Right lung (tissue), 10 donors: ENCODE measurements at places on chromosomes 6 and 20.

DNA sequence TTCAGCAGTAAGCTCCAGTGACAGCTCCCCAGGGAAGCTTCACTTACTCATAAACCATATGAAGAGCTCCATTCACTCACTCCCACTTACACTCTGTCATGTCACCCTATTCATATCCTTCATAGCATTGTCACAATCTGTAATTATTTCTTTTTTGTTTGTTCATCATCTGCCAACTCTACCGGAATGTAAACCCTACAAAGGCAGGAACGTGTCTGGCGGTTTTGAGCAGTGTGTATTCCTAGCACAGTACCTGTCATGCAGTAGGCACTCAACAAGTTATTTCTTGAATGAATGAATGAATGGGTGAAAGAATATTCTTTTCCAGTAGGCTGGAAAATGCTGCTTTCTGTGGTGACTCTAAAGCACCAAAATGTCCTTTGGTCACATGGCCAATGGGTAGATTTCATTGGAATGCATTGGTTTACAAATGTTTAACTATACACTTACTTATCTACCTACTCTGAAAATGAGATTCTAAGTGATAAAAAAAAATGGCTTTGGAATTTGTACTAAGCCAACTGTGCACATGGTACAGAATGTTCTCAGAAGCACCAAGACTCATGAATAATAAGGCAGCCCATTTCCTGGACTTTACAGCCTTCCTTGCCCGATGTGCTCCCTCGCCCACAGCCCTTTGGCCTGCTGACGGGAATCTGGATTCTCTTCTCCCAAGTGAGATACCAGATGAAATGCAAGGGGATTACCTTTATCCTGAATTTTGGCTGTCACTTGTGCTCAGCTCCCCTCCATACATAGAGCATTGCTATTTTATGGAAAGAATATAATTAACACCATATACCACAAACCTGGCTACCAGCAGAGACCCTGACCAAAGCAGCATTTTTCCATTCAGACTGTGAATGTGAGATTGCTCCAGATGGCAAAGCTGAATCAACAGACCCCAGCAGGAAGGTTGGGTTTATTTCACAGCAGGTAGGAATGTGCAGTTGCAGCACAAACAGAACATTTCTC, 273.3 kb downstream of the ALDH8A1 start:
- no peak for DNase-seq

DNA sequence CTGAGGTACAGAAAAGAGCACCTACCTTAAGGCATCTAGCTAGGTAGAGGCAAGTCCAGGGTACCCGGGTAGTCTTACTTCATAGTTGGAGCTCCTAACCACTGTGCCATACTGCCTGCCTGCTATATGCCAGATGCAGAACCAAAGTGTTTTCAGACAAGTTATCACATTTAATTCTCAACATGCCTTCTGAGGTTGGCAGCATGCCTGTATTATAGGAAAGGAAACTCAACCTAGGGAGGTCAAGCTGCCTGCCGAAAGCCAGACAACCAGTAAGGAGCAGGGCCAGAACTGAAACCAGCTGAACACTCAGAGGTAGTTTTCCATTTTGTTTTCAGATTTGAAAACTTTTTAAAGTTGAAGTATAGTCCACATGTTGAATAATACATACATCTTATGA, 5.4 kb downstream of the CTNNBL1 start:
- no peak for DNase-seq

GRCh38 chr6:138446821-138447220, 42.8 kb downstream of the HEBP2 start:
- DNase-seq: no peak

- DNase-seq: no peak
These were observed 137.8 kb downstream of the CEBPB start for GRCh38 chr20:50328222-50328979.

DNA sequence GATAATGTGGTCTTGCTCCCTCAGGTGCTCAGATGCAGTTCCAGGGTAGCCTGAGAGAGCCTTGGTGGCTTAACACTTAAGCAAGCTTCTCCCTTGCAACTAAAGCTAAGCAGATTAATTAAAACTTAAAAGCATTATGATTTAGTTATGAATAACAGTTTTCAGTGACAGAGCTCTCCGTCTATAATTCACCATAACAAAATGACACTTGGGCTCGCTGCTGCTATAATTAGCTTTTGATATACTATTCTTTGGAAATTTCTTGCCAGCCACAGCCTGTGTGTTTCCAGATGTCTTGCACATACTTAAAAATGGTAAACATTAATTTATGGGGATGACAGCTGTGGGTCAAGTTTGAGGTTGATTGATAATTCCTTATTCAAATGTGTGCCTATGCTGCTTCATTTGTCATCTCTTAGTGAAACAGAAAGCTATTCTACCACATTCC, 380.5 kb downstream of the TFAP2B start:
- no peak for DNase-seq

DNA sequence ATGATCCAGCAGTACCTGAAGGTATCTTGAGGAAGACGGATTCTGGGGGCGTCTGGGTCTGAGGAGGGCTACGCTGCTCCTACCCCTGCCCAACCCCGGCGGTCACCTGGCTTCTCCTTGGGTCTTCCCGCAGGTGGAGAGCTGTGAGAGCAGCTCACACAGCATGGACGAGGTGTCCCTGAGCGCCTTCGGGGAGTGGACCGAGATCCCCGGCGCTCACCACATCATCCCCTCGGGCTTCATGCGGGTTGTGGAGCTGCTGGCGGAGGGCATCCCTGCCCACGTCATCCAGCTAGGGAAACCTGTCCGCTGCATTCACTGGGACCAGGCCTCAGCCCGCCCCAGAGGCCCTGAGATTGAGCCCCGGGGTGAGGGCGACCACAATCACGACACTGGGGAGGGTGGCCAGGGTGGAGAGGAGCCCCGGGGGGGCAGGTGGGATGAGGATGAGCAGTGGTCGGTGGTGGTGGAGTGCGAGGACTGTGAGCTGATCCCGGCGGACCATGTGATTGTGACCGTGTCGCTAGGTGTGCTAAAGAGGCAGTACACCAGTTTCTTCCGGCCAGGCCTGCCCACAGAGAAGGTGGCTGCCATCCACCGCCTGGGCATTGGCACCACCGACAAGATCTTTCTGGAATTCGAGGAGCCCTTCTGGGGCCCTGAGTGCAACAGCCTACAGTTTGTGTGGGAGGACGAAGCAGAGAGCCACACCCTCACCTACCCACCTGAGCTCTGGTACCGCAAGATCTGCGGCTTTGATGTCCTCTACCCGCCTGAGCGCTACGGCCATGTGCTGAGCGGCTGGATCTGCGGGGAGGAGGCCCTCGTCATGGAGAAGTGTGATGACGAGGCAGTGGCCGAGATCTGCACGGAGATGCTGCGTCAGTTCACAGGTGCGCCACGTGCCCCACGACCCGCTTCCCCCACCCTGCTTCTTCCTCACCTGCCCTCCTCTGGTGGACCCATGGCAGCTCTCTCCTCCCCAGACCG, 166.9 kb upstream of the RNF24 start:
- no peak for DNase-seq

DNA sequence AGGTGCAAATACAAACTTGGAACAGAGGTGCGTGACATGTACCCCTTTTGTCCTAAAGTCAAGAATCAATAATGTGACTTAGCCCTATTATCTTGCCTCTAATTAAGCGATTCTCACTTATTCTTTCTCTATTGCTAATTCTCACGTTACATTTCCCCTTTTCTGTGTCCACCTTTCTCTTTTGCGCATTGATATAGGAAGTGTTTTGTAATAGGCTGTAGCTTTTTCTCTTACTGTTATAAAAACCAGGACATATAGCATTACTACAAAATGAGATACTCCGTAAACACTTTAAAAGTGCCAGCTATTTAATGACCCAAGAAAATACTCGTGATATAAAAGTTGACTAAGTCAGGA, 669 bp upstream of the TMEM30A start:
- no peak for DNase-seq

DNA sequence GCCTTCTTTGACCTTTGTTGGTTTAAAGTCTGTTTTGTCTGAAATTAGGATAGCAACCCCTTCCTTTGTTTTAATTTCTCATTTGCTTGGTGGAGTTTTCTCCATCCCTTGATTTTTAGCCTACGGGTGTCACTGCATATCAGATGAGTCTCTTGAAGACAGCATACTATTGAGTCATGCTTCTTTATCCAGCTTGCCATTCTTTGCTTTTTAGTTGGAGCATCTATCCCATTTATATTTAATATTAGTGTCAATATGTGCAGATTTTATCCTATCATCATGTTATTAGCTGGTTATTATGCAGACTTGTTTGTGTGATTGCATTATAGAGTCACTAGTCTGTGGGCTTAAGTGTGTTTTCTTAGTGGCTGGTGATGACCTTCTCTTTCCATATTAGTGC, 622.2 kb downstream of the MMUT start:
- DNase-seq: no peak

DNA sequence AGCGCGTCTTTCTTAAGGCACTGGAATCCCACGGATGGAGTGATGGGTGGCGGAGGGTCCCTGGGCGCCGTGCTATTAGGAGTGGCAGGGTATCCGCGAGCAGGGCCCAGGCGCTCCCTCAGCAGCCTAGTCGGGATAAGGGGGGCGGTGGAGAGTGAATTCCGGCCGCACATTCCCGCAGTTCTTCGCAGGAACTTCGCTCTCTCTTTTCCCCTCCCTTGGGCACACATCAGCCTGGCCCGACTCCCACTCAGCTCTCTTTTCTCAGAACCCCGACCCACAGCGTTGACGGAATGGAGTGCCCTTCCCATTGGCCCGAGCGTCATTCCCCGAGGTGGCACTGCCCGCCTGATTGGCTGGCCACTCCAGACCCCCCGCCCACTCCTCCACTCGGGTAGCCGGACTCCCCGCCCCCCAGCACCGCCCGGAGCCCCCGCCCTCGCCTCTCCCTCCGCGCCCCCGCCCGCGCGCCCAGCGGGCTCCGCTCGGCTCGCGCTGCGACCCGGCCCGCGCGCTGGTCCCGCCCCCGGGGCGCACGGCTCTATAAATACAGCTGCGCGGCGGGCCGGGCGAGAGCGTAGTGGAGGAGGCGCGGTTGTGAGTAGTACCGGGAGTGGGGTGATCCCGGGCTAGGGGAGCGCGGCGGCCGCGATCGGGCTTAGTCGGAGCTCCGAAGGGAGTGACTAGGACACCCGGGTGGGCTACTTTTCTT, at the start of gene ID4:
ID4 (plus strand) TSS at position 572 of the 712 bp plus-strand sequence. CDS start 385 bp downstream, outside the sequence.
- peak; percentile 96 for DNase-seq

DNA sequence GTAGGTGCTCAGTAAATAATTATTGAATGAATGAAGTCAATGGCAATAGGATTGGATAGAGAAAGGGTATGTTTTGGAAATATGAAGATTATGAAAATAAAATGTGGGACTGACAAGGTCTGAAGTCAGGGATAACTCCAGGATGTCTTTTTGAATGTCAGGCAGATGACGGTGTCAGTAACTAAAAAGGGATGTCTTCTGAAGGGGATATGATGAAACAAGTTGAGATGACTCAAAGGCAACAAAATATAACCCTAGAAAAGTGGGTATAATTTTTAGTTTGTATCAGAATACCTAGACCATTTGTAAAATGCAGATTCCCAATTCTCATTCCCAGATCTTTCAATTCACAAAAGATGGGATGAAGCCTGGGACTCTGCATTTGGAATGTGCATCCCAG, 257.3 kb upstream of the SGK1 start:
- no peak for DNase-seq

GRCh38 chr20:62111148-62111547, 11.1 kb upstream of the LSM14B start:
- DNase-seq: no peak

DNA sequence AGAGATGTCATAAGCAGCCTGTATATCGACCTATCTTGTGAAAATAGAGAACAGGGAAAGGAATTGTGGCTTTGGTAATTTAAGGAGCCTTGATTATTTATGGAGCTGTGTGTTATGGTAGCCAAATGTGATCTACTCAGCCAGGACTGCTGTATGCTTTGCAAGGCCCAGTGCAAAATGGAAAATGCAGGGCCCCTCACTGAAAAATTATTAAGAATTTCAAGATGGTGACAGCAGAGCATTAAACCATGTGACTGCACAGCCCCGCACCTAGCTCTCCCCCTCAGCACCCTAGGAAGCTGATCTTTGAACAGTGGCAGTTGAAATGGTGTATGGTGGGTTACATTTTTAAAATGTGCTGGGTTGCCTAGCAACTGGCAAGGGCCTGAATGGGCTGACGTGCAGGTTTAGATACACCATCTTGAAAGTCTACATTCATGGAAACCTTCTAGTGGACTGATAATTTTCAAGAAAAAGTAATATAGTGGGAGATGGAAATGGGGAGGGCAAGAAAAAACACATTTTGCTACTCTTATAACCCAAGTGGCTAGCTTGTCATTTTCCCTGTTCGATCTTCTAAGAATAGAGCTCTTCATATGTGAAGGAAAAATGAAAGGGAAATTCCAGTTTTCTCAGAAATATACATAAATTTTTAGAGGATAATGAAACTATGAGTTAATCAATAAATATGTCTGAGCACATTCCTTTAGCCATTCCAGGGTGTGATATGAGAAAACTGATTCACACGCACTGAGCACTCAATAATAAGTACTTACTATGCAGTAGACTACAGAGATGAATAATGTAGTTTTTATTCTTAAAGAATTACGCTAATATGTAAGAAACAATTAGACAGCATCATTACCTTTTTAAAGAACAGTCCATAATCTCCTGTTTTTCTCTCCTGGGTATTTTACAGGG, 208.0 kb downstream of the ARHGAP18 start:
- DNase-seq: no peak

DNA sequence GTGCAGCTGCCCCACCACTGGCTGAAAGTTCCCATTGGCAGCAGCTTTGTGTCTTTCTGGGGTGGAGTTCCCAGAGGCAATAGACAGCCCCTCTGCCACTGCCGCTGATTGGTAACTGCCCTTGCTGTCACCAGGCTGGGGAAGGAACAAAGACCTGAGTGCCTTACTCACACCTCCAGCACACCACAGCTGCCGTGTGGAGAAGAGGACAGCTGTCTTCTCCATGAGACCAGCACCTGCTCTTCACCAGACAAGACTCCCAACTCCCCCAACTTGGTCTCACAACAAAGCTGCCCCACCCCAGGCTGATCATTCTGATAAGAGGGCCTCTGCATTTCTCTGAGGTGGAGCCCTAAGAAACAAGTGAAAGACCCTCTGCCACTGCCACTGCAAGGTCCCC, 39.7 kb upstream of the PTCHD4 start:
- no peak for DNase-seq

DNA sequence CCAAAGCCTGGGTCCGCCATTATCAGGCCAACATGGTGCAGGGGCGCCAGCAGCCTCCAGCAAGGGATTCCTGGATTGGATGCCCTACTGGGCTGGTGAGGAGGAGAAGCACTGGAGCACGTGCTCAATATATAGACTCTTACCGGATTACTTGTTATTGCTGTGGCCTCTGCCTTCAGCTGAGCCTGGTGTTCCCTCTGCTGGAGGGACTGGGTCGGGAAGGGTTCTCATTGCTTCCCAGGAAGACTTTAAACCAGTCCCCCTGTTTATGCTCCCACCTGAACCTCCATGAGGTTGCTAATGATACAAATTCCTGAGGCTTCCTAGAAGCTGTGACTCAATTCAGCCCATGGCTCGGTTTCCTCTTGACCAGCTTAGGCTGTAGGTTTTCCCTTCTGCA, 186.7 kb upstream of the ARID1B start:
- DNase-seq: no peak

- no peak for DNase-seq
These were observed 8.8 kb upstream of the CEP85L start for GRCh38 chr6:118660218-118660569.
